GM04503 (cell line): ENCODE measurements at places on chromosomes 1 and 21.
A peak's percentile ranks its signal among the peaks of the same experiment; 100 is the strongest.

DNA sequence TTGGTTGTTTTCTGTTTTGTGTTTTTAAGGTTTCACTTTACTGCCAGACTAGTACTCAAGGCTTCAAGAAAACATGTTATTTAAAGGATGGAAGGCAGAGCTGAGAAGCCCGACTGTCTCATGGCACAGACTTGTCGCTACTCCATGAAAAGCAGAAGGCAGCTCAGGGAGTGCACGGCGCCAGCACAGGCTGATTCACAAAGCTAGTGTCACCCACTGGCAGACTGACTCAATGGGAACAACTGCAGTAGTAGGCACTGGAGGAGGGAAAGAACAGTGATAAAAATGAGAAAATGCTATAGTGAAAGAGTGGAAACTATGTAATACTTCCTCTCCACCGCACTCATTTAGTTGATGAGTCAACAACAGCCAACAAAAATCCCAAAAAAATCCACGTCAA lies 14.7 kb downstream of the HSF2BP start:
- DNase-seq: peak; percentile 8

DNA sequence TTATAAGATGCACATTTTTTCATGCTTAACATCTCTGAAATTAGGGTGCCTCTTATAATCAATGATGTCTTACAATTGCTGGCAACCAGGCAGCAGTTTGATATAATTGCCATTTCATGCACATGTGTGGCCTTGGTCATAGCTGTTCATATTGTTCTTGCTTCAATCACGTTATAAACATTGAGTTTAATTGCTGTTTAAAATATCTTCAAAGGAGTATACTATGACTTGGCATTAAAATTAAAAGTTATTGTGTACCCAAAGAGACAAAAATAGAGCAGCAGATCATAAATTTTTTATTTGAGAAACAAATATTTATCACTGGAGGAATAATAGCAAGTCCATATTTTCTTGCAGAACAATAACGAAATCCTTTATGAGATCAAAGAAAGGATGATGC lies 325.5 kb downstream of the LMX1A start:
- DNase-seq: no peak

DNA sequence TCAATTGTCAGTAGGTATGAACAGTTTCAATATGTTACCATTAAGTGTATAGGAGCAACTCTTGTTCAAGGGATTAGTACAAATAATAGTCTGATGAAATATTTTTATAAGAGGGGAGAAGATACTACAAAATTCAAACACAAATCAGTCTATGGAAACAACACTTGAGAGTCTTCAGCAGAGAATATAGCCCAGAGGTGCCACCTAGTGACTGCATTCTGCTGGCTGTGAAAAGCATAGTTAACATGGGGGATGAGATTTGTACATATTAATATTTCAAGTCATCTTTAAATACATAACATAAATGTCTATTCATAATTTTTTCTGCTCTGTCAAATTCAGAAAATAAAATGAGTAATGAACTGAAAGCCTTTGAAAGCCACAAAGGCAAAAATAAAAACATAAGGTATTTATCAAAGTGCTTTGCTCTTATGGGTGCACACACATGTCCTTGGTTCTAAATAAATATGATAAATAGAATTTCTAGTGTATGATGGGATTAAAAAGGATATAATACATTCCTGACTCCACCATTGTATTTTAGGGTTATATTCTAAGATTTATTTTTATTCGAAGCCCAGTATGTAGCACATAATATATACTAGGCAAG lies 440.9 kb upstream of the ZRANB2 start:
- DNase-seq: no peak

GRCh38 chr1:116733476-116734365 lies 20.5 kb upstream of the CD2 start:
- no peak for DNase-seq

GRCh38 chr1:151963288-151963687 lies 30.4 kb downstream of the S100A10 start:
- no peak for DNase-seq

DNA sequence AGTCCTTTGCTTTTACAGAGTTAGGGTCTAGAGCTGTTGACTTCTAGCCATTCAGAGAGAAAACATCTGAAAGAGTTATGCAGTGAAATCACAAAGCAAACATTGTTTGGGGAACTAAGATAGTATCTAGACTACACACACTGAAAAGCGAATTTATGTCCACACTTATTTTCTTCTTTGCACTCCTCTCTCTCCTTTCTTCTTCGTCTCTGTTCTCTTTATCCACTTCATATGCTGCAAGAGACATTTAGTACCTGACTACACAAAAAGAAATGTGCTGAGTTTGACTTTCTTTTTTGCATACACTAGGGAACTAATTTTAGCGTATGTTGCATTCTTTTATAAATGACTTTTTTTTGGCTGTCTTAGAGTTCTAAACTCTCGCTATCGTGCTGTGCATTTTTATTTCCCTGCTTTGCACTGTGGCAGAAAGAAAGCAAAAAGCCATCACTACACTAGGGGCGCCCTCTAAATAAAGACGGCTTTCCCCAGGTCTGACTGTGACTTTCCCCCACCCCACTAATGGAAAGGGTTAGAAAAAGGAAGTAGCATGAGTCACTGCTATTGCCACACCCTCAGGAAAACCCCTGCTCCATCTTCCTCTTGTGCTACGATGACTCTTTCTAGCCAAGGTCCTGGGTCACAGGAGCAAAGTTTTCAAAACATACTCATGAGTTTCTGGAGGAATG lies 65.7 kb downstream of the MAP3K7CL start:
- DNase-seq: peak; percentile 52

GRCh38 chr1:205572421-205572820 lies 59.4 kb downstream of the ELK4 start:
- DNase-seq: no peak

DNA sequence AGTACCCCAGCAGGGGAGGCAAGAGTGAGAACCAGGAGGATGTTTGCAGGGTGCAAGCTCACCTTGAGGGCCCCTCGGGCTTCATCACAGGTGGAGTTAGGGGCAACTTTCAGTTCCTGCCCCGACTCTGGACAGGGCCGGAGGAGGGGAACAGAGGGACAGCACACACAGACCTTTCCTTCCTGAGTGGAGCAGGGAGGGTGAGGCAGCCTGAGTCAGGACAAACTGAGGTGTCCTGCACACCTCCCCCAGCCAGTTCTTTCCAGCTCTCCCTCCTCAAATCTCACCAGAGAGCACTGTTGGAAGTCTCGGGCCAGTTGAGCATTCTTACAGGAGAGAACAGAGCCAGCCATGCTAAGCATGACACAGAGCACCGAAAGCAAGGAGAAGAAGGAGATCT lies 1.5 kb downstream of the ENTREP3 start:
- DNase-seq: no peak

DNA sequence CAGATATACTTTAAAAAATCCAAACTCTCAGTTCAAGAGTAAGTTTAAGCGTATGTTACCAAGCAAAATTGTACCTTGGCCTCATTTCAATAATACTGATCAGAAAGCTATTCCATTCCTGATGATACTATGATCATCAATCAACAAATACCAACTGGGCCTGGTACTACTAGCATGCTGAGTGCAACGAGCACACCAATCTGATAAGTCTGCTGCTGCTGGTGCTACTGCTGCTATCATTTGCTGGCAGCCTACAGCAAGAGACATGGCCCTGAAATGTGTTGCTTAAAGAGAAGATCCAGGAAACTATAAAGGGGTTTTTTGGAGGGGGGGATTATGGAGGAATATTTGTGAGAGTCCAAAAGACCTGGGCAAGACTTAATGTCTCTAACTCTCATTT lies 39.7 kb downstream of the NME7 start:
- DNase-seq: no peak

DNA sequence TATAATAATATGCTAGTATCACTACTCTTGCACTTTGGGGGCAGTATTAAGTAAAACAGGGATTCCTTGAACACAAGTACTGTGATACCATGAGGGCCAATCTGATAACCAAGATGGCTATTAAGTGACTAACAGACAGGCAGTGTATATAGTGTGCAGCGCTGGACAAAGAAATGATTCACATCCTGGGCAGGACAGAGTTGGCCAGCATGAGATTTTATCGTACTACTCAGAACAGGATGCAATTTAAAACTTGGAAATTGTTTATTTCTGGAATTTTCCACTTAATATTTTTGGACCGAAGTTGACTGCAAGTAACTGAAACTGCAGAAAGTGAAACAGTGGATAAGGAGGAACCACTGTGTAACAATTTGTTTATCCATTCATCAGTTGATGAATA lies 74.6 kb downstream of the DNTTIP2 start:
- peak; percentile 64 for DNase-seq

- DNase-seq: no peak
These were observed 45.4 kb upstream of the IGSF21 start for GRCh38 chr1:18062185-18062584.

DNA sequence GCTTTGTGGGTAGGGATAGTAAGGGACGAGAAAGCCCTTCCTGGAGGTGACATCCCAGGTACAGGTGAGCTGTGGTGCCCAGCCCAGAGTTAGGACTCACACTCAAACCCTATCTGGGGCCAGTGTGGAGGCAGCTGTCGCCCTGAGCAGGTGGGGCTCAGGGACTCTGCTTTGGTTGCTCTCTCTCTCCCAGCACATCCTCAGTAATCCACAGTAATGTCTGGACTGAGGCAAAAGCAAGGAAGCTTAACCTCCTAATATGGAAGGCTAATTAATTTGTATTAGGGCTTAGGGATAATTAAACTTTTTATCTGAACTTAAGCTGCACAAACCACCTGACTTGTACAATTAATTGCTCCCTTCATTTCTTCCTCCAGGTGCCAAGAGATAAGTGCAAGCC lies 38.2 kb downstream of the DDX20 start:
- no peak for DNase-seq

GRCh38 chr21:43861706-43862105 lies 3.3 kb upstream of the AGPAT3 start:
- no peak for DNase-seq

DNA sequence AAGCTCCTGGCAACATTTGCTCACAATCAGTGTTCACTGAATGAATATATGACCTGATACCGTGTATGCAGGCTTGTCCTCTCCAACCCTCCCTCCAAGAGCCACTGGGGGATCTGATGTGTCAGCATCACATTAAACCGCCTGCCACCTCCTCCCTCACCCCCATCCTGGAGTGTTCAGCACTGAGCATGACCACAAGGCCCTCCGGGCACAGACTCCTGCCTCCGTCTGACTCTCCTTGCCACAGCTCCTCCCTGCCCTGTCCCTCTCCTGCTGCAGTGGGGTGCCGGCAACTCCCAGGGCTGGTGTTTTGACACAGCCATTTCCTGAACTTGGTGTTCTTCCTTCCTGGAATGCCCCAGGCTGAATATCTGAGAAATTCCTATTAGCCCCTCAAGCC lies 136.7 kb downstream of the FCRL5 start:
- DNase-seq: no peak

GRCh38 chr1:191508239-191508638 lies 650.0 kb upstream of the RGS18 start:
- DNase-seq: no peak

GRCh38 chr1:229920683-229921082 lies 146.4 kb upstream of the GALNT2 start:
- no peak for DNase-seq

DNA sequence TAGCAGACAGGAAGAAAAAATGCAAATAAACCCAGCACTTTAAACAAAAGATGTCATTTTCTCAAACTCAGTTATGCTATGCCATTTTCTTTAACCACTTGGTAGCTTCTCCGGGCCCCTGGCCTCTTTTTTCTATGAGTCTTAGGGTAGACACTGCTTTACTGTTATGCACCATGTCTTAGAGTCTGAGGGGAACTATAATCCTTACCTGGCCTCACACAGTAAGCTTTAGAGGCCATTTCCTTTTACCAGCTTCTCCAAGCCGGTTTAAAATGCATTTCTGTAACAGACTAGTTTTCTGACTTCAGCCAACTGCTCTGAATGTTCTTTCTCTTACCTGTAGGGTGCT lies 73.7 kb upstream of the EDEM3 start:
- DNase-seq: no peak

- DNase-seq: no peak
These were observed 21.5 kb downstream of the EPHB2 start for GRCh38 chr1:22731924-22732720.

DNA sequence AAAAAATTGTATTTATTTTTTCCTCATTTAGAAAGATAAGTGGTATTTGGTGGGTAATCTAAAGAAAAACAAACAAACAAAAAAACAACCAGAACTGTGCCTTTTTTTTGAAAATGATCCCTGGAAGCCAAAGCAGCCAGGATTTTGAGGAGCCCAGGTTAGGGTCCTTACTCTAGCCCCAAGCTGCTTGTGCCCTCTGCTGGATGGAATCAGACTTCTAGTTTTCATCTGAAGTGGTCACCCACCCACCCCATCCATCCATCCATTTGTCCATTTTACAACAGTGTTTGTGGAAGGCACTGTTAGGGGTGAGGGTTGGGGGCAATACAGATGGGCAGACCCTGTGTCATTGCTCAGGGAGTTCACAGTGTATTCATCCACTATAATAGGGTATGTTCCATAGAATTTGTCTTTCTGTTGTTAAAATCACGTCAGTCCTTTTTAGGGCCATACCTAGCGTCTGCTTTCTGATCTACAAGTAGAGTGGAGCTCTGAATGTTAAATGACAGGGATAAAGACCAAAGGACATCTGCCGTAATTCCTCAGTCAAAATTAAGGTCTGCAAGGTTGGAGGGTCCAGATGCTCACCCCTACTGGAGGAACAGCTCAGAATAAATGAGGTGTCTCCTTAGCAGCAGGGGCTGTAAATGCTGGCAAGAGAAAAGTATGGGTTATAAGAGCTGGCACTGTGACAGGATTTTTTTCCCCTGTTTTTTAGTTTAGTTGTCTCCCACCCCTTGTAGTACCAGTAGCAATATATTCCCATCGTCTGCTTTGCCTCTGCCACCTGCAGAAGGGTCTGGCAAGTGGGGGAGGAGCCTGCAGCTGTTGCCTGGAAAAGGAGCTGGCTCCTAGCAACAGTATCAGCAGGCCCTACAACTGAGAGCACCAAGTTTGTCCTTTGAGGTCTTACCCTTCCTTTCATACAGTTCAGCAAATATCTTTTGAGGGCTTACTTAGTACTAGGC lies 3.2 kb downstream of the LRRC42 start:
- DNase-seq: no peak

DNA sequence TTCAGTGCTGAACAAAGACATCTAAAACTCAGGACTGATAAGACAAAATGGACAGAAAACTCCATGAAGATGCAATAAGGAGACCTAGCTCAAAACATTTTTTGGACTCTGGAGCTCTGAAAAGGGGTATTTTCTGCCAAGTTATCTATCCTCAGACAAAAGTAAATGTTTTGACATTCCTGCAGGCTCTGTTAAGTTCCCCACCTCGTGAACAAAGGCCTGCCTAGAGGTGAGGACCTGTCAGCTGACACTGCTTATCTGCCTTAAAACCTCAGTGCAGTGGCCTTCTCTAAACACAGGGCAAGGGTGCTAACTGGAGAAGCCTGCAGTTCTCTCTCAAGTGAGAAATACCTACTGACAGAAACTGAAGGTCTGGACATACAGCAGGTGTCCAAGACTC lies 41.1 kb downstream of the COLGALT2 start:
- no peak for DNase-seq
